ENCODE measurements at places on chromosomes 3 and 15.
A peak's percentile ranks its signal among the peaks of the same experiment; 100 is the strongest.

- H3K27ac ChIP-seq: no peak overlapping the region
- DNase-seq: peak; percentile 8
- H3K4me3 ChIP-seq: no peak overlapping the region
- H3K4me1 ChIP-seq: no peaks in the 10 kb centered on the region
Observed at GRCh38 chr15:25088261-25088790, 133.5 kb downstream of the SNRPN start.

- no peaks in the 10 kb centered on the region for H3K36me3 ChIP-seq
- no peak overlapping the region for H3K27ac ChIP-seq
- peaks cover 8% of the 10 kb centered on the region for H3K27me3 ChIP-seq
- peaks cover 40% of the 10 kb centered on the region for H3K4me1 ChIP-seq
Observed at GRCh38 chr15:101148881-101149664, 102.8 kb downstream of the CHSY1 start.

DNA sequence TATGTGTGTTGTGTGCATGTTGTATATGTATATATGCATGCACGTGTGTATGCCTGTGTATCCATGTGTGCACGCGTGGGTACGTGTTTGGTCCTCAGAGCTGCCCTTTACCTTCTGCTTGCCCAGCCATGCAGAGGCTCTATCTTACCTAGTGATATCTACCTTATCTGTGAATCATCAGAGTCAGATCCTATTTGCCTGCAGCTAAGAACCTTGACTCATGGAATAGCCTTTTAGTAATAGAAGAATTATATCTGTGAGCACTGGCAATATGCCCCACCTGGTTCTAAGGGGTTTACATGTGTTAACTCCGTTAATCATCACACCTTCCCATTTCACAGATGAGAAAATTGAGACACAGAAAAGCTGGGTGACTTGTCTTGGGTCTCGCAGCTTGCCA, 11.0 kb downstream of the PGPEP1L start:
- no peak overlapping the region for H3K27ac ChIP-seq
- peaks cover 21% of the 10 kb centered on the region for H3K27me3 ChIP-seq
- H3K36me3 ChIP-seq: no peaks in the 10 kb centered on the region
- H3K4me3 ChIP-seq: no peak overlapping the region

DNA sequence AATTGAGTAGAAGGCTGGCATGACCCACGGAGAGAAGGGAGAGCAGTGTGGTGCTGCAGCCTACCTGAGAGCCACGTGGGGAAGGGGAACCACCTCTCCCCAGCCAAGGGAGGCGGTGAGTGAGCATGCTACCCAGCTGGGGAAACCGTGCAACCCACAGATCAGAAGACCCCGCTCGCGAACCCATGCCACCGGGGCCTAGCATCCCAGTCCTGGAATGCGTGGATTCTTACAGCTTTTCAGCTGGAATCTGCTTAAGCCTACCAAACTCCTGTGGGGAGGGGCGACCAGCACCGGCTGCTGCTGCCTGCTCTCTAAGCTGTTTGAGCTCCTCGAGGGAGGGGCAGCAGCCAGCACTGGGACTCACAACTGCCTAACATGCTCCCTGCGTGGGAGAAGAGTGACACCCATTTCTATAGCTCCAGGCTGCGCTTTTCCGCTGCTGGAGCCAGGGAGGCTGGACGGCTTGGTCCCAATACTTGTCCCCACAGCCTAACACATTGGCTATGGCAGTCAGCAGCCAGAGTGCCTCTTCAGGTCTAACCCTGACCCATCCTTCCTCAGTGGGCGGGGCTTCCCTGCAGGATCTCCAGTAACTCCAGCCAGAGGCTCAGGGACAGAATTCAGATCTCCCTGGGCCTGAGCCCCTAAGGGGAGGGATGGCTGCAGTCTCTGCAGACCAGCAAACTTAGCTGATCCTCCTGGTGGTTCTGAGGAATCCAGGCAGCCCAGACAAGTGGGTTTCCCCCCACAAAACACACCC, 20.0 kb upstream of the TEX55 start:
- DNase-seq: no peak
- H3K27me3 ChIP-seq: peaks cover 14% of the 10 kb centered on the region
- H3K4me3 ChIP-seq: no peak overlapping the region
- H3K36me3 ChIP-seq: no peaks in the 10 kb centered on the region

DNA sequence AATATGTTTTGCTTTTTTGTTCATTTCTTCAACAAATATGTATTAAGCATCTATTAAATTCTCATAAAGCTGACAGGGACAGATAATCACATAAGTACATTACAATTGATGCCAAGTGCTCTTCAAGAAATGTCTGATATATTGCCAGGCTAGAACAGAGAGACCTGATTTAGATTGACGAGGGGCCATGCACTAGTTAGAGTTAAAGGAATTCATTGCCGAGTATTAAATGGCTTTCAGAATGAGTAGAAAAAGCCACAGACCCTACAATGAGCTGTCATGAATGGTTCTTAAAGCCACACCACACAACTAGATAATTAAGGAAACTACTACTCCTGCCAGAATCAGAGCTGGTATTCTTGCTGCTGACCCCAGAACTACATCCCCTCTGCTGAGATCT, 250.2 kb upstream of the MME start:
- no peaks in the 10 kb centered on the region for H3K27me3 ChIP-seq
- H3K36me3 ChIP-seq: no peaks in the 10 kb centered on the region
- no peak for DNase-seq
- H3K4me3 ChIP-seq: no peak overlapping the region

GRCh38 chr3:116442331-116443021, 2.8 kb downstream of the LSAMP start:
- no peaks in the 10 kb centered on the region for H3K4me1 ChIP-seq
- H3K4me3 ChIP-seq: no peak overlapping the region
- DNase-seq: no peak
- H3K36me3 ChIP-seq: no peaks in the 10 kb centered on the region
- no peak overlapping the region for H3K27ac ChIP-seq

- H3K27me3 ChIP-seq: no peaks in the 10 kb centered on the region
- H3K4me1 ChIP-seq: no peaks in the 10 kb centered on the region
- no peaks in the 10 kb centered on the region for H3K36me3 ChIP-seq
- no peak overlapping the region for H3K27ac ChIP-seq
- no peak for DNase-seq
- H3K4me3 ChIP-seq: no peak overlapping the region
Observed at GRCh38 chr15:45854455-45855202, 219.8 kb downstream of the SQOR start.

DNA sequence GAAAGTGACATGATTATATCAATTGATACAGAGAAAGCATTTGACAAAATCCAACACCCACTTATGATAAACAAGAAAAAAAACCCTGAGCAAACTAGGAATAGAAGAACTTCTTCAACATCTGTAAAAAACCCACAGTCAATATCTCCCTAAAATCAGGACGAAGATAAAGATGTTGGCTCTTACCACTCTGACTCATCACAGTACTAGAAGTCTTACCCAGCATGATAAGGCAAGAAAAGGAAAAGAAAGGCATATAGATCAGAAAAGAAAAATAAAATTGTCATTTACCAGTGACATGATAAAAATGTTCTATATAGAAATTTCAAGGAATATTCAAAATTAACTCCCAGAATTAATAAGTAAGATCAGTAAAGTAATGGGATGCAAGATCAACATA, 7.2 kb upstream of the FBXW12 start:
- peaks cover 19% of the 10 kb centered on the region for H3K27me3 ChIP-seq
- H3K4me3 ChIP-seq: no peak overlapping the region
- no peaks in the 10 kb centered on the region for H3K4me1 ChIP-seq
- no peak for DNase-seq
- H3K27ac ChIP-seq: no peak overlapping the region

DNA sequence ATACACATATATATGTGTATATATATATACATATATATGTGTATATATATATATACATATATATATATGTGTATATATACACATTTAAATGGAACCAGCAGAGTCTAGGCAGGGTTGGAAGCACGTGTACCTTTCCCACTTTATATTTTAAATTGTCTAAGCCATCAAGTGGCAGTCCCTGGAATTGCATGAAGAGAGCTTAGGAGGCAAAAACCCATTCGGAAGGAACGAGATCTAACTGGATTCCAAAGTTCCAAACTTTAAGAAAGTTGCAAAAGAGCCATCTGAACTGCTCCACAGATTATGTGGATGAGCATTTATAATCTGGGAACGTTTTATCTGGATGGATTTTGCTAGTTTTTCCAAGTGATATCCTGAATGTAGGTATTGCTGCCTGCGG, 186.5 kb downstream of the FOXP1 start:
- H3K27me3 ChIP-seq: peaks cover 7% of the 10 kb centered on the region
- peaks cover 4% of the 10 kb centered on the region for H3K36me3 ChIP-seq
- H3K27ac ChIP-seq: no peak overlapping the region
- peaks cover 20% of the 10 kb centered on the region for H3K4me1 ChIP-seq
- DNase-seq: no peak
- H3K4me3 ChIP-seq: no peak overlapping the region

- no peaks in the 10 kb centered on the region for H3K4me1 ChIP-seq
- H3K27ac ChIP-seq: no peak overlapping the region
- H3K4me3 ChIP-seq: no peak overlapping the region
- no peaks in the 10 kb centered on the region for H3K36me3 ChIP-seq
- H3K27me3 ChIP-seq: peaks cover 9% of the 10 kb centered on the region
Observed at GRCh38 chr15:50854601-50855490, 53.6 kb upstream of the AP4E1 start.

DNA sequence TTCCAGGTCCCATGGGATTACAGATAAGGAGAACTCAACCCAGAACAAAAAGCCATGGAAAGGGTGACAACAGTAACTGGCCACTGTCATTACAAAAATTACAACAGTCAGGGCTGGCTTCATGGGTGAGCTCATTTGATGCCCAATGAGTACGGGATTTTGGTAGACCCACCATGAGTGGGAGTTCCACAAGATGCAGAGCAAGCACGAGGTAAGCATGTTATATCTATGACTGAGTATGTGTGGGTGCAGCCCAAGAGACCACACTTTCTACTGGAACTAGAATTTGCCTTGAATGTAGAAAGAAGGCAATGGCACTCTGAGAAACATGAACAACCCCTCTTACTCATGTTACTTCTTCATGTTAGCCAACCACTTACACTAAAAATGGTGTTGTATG, 83.3 kb downstream of the IGF2BP2 start:
- H3K27ac ChIP-seq: no peak overlapping the region
- no peak for DNase-seq
- peaks cover 2% of the 10 kb centered on the region for H3K4me1 ChIP-seq
- H3K27me3 ChIP-seq: peaks cover 38% of the 10 kb centered on the region
- H3K36me3 ChIP-seq: no peaks in the 10 kb centered on the region
- H3K4me3 ChIP-seq: no peak overlapping the region

DNA sequence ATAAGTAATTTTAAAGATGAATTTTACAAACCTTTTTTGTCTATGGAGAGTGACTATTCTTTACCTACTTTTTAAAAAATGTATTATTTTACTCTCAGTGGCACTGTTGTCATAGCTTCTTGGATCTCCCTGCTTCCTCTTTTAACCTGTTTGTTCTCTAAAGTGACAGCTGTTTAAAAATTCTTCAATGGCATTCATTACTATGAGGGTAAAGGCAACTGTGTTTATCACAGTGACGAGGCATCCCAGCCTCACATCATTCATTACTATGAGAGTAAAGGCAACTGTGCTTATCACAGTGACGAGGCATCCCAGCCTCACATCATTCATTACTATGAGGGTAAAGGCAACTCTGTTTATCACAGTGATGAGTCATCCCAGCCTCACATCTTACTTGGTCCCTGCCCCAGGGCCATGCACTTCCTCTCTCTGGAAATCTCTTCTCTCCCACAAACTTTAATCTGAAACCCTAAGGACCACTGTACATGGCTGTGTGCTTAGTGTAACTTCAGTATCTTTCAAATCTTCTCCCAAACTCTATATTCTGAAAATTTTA, 101.7 kb upstream of the ZNF717 start:
- no peak for DNase-seq
- H3K36me3 ChIP-seq: no peaks in the 10 kb centered on the region
- no peaks in the 10 kb centered on the region for H3K4me1 ChIP-seq
- H3K4me3 ChIP-seq: no peak overlapping the region

DNA sequence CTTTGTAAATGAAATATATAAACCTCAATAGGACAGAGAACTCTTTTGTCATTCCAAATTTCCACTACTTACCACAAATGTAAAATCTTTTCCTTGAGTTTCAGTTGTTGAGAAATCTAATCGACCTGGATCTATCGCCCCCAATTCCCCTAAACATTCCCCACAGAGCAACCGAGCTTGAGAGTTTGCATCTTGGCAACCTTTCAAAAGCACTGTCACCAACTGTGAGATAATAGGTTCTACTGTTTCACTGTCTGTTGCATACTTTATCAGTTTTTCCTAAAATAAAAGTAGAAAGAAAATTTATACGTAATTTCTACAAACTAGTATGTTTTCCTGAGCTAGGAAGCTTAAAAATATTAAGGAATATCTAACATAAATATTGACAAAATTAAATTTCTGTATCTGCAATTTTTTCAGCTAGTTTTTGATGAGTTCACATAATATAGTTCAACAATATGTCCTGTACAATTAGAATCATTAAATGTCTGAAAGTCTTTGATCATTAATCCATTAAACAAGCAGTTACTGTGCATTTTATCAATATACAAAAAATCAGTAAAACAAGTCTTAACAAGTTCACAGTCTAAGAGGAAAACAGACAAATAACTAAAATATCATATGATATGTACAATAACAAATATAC, 54.5 kb downstream of the ATR start:
- H3K27ac ChIP-seq: no peak overlapping the region
- no peaks in the 10 kb centered on the region for H3K27me3 ChIP-seq
- no peak for DNase-seq
- H3K4me1 ChIP-seq: peaks cover 5% of the 10 kb centered on the region

DNA sequence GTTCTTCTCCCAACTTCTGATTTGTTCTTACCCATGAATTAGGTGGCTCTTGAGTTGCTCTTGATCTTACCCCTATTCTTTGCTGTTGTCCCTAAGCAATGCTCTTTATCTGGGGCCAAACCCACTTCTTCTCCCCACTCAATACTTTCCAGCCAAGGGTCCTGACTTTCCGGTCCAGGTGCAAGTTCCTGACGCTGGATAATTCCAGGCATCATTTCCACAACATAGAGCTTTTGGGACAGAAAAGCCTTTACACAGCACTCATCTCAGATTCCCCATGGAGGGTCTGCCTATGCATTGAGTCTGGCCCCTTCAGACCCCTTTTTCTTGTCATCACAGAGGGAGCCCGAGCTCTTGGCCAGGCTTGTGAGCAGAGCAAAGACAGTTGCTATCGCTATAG, 85.4 kb upstream of the BOC start:
- no peaks in the 10 kb centered on the region for H3K27me3 ChIP-seq
- no peaks in the 10 kb centered on the region for H3K36me3 ChIP-seq
- no peak overlapping the region for H3K4me3 ChIP-seq
- no peak overlapping the region for H3K27ac ChIP-seq
- no peak for DNase-seq
- no peaks in the 10 kb centered on the region for H3K4me1 ChIP-seq

- H3K4me3 ChIP-seq: peak overlapping the region; percentile 79
- no peaks in the 10 kb centered on the region for H3K27me3 ChIP-seq
- no peaks in the 10 kb centered on the region for H3K36me3 ChIP-seq
- no peak overlapping the region for H3K27ac ChIP-seq
- H3K4me1 ChIP-seq: peaks cover 34% of the 10 kb centered on the region
Observed at GRCh38 chr3:51975852-51976549, 1.1 kb downstream of the ABHD14A start.

GRCh38 chr3:138642226-138642926, 33.8 kb downstream of the FAIM start:
- no peak overlapping the region for H3K27ac ChIP-seq
- no peaks in the 10 kb centered on the region for H3K27me3 ChIP-seq
- H3K4me1 ChIP-seq: no peaks in the 10 kb centered on the region
- no peak for DNase-seq
